ENCODE measurements at places on chromosomes 7 and 10. TPM values are rescaled to one million over a fixed set of nuclear protein-coding genes. Genes with fewer than 3 reads are reported as not detected.

The CABCOCO1 gene
- not detected for total RNA-seq

The SCIN gene
- 1.1 TPM for total RNA-seq

The HECW1 gene
- total RNA-seq = 0.40 TPM

The CALCR gene
- not detected for total RNA-seq

The HOXA13 gene
- not detected for total RNA-seq

The GATA3 gene
- 0.76 TPM for total RNA-seq

The FEZF1 gene
- not detected for total RNA-seq

The VWA2 gene
- total RNA-seq = 3.5 TPM

The SDK1 gene
- 1.0 TPM for total RNA-seq

GRCh38 chr7:131436384-131436783 lies 108.7 kb downstream of the MKLN1 start:
- ATAC-seq = no peak

GRCh38 chr10:91514787-91515186 lies 104.6 kb downstream of the HECTD2 start:
- no peak for ATAC-seq

DNA sequence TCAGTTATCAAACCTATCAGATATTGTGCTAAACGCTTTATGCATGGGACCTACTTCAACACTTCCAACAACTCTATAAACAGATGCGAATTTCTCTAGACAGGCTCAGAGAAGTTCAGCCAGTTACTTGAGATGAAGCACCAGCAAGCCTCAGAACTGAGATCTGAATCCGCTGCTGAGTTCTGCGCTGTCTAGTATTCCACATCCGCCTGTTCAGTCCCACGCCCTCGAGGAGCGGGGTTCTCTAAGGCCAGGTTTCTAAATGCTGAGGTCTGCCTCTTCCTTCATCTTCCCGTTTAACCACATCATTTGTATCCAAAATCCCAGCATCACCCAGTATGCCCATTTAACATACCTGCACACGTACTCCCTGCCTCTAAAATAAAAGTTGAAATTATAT lies 297.8 kb upstream of the ZNF32 start:
- no peak for ATAC-seq

DNA sequence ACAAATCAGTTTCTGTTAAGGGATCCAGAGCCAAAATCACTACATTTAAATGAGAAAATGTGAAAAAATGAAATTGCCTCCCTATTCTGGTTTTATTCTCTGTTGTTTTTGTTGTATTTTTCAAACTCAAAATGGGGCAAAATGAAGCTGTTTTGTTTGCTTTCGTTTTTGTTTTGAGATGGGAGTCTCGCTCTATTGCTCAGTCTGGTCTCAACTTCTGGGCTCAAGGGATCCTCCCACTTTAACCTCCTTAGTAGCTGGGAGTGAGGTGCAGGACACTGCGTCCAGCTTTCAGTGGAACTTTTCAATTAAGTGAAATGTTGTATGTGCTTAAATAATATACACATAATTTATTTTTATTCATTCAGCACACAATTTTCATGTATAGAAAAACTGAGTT lies 205.0 kb downstream of the SORCS1 start:
- ATAC-seq = no peak

DNA sequence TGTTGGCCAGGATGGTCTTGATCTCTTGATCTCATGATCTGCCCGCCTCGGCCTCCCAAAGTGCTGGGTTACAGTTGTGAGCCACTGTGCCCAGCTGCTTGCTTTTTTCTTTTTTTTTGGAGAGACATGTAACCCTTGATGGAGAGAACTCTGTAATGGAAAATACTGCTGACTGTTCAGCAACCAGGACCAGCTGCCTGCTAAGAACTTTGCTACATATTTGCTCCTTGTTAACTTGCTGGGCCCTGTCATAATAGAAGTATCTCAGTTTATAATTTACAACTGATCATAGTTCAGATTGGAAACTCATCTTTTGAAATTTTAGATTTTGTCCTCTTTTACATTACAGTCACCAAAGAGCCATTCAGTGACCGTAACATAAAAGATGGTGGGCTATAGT lies 34.9 kb downstream of the TASOR2 start:
- ATAC-seq = no peak

DNA sequence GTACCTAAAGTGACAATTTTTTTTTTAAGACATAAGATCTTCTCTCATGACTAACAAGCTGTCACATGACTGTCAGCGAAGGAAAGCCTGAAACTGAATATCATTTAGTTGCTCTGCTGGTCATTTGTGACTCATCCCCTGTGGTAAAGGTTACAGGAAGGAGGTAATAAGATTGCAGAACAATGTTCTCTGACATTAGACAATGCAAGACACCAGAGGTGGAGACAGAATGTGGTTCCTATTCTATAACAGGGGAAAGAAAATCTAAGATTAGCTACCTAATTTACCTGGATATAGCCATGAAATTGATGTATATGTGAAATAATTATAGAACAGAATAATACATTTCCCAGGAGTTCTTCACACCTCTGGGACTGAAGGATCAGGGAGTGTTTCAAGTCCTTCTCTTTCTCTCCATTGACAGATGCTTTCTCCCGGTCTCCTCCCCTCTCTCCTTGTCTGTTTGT lies 47.7 kb downstream of the LRGUK start:
- ATAC-seq = peak; percentile 98

GRCh38 chr7:17599733-17600339 lies 301.4 kb downstream of the AHR start:
- ATAC-seq = peak; percentile 78

GRCh38 chr7:23410446-23411183 lies 59.7 kb downstream of the IGF2BP3 start:
- ATAC-seq = peak; percentile 99

GRCh38 chr10:127911867-127912257 lies 5.0 kb downstream of the PTPRE start:
- ATAC-seq = no peak

DNA sequence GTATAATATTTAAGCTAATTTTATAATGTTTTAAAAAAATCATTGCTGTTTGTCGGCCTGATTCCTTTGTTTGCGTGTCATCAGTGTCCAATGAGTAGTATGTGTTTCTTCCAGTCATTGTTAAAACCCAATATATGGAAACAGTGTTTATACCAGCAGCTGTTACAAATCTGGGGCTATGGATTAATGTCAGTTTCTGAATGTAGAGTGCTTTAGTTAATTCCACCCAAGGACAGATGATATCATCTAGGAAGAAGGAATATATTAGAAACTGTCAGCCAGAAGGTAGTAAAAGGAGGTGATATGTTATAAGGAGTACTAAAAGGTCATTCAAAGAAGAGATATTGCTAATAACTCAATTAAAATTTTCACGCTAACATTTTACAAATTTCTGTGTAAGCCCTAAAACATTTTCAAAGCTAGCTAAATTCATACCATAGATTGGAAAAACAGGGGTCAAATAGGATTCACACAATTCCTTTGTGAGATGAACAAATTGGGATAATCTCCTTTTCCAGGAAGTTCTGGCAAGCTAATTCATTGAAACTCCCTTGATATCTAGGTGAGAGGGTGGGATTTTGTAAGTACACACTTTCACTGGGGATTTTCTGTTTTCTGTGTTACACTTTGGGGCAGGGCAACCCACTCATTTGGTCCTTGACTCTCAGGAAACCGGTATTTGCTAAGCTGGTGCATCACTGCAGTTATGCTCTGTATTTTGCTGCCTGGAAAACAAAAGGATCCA lies 448.8 kb downstream of the LRMDA start:
- ATAC-seq = no peak

- ATAC-seq = peak; percentile 59
These were observed 2.9 kb upstream of the RBM20 start for GRCh38 chr10:110641256-110641655.

GRCh38 chr10:116120688-116121455 lies 152.1 kb downstream of the GFRA1 start:
- ATAC-seq = no peak

GRCh38 chr7:156309016-156309620 lies 331.5 kb upstream of the RNF32 start:
- no peak for ATAC-seq

DNA sequence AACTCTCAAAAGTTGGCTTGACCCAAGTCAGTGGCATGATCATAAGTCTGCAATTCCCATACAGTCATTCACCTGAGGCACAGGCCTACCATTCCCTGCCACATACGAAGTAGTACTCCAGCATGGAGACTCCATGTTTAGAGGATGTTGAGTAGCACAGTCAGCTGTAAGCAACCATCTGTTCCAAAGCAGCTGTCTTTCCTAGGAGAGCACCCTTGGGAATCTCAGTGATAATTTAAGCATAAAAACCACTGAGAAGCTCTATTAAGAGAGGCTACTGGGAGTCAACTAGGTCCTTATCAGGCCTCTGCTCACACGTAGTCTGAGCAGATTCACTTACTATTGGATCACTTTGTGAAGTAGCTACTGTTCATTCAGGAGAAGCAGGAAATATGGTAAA lies 61.6 kb upstream of the UNC5B start:
- no peak for ATAC-seq

DNA sequence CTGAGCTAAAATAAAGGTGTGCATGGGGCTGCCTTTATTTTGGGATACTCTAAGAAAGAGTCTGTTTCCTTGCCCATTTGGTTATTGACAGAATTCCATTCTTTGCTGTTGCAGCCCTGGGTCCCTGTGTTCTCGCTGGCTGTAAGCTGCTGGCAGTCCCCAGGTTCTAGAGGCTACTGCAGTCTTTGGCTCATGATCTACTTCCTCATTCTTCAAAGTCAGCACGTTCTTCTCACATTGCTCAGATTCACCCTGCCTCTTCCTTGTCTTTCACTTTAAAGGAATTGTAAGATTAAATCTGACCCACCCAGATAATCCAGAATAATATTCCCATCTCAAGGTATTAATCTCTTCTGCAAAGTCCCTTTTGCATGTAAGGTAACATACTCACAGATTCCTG lies 620.3 kb downstream of the CCSER2 start:
- ATAC-seq = no peak

DNA sequence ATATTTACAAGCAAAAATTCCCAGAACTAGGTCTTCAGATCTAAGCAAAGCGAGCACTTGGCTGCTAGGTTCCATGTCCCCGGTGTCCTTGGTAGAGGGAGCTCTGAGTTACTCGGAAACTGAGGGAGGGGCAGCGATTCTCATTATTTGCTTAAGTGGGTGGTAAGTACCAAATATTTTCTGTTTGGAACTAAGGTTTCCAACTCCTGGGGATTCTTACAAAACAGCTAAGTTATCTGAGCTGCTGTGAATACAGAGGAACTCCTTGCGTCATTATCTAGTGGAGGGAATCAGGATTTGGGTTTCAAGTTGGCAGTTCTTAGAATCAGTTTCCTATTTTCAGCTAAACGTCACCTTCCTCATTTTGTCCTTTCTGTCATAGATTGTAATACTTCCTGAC lies 76.8 kb upstream of the IKZF1 start:
- ATAC-seq = no peak

GRCh38 chr10:21899736-21900135 lies 103.8 kb downstream of the DNAJC1 start:
- no peak for ATAC-seq

GRCh38 chr7:141541375-141541774 lies 9.8 kb upstream of the AGK start:
- ATAC-seq = no peak

DNA sequence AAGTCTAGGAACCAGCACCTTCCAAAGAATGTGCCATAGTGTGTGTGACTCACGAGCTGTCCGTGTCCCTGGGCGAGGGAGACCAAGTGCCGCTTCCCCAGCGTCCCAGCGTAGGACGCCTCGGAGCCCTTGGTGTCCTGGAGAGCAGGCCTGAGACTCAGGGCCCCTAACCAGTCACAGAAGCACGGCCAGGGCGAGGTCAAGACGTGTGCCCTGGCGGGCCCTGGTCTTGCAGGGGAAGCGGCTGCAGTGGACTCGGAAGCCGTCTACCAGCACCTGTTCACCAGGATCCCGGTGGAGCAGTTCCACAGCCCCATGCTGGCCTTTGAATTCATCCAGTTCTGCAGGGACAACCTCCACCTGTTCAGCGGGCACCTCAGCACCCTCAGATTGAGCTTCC lies 10.6 kb downstream of the AP5Z1 start:
- no peak for ATAC-seq

DNA sequence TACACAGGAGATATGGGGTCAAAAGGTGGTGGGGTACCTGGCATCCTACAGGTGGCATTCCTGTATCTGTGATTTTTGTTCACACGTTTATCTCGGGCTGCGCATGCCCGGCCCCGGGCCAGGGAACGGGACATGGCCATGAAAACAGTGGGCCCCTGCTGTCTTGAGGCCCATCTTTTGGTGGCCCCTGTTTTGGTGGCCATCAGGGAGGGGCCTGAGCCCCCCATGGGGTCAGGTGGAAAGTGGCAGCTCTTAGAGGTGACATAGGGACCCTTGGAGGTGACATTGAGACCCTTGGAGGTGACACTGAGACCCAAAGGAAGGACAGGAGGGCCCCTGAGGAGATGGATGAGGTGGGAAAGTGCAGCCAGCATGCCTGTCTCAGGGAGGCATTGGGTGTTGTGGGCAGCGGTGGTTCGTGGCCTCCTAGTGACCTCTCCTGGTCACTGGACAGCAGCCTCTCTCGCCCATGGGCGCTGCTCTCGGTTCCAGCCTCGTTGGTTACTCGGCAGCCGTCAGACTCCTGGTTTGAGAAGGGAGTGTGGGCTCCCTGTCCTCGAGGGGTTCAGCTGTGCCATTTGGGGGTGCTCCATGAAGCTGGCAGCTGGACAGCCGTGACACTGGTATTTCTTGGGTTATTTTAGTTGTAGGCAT lies 39.9 kb downstream of the INPP5A start:
- ATAC-seq = no peak

GRCh38 chr7:137940218-137940617 lies 61.7 kb downstream of the CREB3L2 start:
- ATAC-seq = no peak

DNA sequence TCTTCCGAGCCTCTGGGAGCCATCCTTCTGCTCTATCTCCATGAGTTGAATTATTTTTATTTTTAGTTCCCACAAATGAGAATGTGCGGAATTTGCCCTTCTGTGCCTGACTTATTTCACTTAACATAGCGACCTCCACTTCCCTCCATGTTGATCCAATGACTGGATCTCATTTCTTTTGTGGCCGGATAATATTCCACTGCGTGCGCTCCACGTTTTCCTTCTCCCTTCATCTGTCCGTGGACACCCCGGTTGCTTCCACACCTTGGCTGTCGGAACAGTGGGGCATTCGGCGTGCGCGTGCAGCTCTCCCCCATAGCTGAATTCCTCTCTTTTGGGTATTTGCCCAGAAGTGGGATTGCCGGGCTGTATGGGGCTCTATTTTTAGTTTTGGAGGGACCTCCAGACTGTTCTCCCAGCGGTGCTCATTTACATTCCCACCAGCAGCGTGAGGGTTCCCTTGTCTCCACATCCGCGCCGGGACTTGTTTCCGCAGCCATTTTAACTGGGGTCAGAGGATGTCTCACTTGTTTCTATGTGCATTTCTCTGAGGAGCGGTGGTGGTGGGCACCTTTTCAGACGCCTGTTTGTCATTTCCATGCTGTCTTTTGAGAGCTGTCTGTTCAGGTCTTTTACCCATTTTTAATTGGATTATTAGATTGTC lies 51.0 kb upstream of the SUN1 start:
- no peak for ATAC-seq

- no peak for ATAC-seq
These were observed 26.3 kb downstream of the IGF2BP3 start for GRCh38 chr7:23443974-23444373.

DNA sequence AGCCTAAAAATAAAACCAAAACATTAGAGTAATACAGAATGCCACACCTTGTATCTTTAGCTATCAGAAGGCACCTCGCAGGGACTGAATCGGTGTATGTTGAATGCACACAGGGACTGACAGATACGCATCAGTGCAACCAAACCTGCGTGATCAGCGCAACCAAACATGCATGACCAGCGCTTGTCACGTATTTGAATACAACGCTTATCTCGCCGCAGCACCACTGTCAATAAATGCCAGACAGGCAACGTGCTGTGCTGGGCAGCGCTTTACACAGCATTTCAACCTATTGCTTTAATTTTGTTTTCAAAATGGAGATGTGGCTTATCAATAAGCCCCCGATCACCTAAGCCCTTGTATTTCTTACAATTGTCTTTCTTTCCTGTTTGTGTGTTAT lies 242.4 kb downstream of the SFMBT2 start:
- ATAC-seq = no peak
